ENCODE measurements at places on chromosomes 12 and 14. TPM values are rescaled to one million over a fixed set of nuclear protein-coding genes. Genes with fewer than 3 reads are reported as not detected.

LRRC10 gene
- not detected for polyA plus RNA-seq

BCL11B gene
- polyA plus RNA-seq, result 1.7 TPM

PIWIL1 gene
- polyA plus RNA-seq, result not detected

SIX1 gene
- polyA plus RNA-seq, result not detected

MYO1H gene
- 0.62 TPM for polyA plus RNA-seq

OTUB2 gene
- 2.3 TPM for polyA plus RNA-seq

PLD4 gene
- polyA plus RNA-seq, result 0.53 TPM

SNW1 gene
- 20.0 TPM for polyA plus RNA-seq

KRT85 gene
- not detected for polyA plus RNA-seq

DHRS2 gene
- polyA plus RNA-seq, result 0.14 TPM

TUNAR gene
- not detected for polyA plus RNA-seq

TMEM132C gene
- polyA plus RNA-seq, result 0.65 TPM

HPD gene
- 0.31 TPM for polyA plus RNA-seq
